ENCODE measurements at places on chromosomes 1 and 21.
A peak's percentile ranks its signal among the peaks of the same experiment; 100 is the strongest.

- DNase-seq: peak; percentile 25
Observed at GRCh38 chr1:215794156-215794555, 227.1 kb downstream of the KCTD3 start.

DNA sequence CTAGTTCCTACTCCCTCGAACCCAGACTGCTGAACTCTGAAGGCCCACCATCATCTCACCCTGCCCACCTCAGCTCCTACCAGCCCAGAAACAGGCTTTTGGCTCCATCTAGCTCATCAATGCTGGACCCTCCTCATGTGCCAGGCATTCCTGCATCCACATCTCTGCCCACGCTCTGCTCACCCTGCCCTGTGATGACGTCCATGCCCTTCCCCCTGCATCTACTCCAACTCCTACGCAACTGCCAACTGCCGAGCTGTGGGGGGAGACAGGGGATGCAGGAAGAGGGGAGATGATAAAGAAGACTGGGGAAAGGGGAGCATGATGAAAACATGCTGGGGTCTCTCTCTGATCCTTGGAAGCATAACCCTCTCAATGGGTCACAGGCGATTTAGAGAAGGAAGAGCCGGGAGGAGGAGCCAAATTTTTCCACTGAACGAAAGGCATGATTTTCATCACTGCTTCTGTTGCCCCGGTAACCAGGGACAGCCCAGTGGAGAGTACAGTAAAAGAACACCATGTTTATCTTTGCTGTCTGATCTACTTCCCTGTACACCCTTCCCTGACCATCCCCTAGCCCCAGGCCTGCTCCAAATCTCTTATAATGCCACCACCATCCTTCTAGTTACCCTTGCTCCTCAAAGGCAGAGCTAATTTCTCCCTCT, 44.3 kb downstream of the CD34 start:
- DNase-seq: no peak

DNA sequence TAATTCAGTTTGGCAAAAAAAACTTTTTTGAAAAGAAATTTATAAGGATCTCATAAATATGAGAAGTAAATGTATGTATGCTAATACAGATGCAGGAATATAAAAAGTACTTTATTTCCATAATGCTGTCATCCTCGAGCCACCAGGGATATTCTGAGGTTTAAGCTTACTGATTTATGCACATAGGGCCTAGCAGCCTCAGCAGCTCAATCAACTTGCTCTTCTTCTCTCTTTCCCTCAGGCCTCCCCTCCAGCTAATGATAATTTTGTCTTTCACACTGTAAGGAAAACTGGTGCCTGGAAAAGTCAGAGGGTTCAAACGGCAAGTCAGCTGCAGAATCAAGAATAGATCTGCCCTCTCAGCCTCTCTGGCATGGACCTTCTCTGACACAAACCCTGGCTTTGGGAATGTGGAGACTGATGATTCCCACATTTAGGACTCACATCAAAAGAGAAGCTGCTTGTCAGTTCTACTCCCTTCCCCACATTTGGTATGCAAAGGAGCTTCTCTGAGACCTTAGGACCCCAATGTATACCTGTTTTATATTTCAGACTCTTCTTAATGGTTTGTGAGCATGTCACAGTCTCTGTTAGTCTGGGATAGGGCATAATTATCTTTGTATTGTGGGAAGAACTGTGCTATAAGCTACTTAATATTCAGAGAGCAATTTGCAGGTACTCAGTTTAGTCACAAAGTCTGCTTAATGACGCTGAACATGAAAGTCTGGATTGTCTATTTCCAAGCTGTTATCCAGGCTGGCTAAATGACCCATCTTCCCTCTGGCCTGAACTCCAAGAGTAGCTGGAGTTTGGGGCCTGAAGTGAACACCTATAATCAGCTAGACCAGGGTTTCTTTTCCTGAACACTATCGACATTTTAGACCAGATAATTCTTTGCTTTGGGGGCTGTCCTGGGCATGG, 52.1 kb upstream of the DIPK1A start:
- no peak for DNase-seq

DNA sequence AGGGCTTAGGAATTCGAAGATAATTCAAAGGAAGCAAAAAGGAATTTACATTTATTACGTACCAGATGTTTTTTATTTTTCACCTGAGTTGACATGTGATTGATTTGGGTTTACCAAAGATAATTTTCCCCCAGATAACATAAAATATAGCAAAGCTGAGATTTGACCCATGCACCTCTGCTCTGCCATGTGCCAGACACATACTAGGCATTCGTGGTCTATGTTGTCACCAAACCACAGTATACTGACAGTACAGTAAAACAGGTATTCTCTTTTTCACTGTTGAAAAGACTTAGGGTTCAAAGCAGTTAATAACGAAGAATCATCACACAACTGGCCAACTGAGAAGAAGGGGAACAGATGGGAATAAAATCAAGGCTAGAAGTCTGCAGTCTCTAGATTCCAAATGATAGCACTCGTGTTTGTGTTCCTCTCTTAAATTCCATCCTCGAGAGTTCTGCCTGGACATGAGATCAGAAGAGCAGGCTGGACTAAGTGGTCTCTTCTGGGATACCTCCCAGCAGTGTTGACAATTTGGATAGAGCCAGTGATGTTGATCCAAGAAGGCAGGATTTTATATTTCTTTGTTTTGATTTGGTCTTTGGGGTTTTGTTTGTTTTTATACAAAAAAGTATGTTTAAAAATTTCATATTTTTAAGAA, 85.3 kb upstream of the RAVER2 start:
- no peak for DNase-seq

DNA sequence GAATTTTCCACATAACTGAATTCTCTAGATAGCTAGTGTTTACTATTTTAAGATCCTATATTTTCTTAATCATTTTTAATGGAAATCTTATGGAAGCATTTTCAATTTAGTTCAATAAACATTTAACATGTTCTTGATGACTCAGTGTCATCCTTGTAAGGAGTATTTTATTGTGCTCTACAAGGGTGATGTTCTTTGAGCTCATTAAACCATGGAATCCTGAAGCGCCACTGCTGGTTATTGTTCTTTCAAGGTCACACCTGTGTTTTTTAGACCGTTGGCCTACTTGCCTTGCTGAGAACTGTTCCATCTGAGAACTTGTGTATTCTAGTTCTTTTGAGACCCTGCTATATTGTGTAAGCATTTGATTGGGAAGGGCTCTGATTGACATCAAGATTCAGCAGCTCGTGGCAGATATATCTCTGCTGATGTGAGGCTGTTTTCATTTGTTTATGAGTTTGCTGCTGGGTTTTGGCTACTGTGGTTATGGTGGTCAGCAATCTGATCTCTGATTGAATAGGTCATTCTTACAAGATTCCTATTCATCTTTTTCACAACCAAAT, 132.0 kb downstream of the GIPC2 start:
- DNase-seq: no peak

GRCh38 chr1:64567426-64568170, 97.7 kb downstream of the CACHD1 start:
- no peak for DNase-seq

DNA sequence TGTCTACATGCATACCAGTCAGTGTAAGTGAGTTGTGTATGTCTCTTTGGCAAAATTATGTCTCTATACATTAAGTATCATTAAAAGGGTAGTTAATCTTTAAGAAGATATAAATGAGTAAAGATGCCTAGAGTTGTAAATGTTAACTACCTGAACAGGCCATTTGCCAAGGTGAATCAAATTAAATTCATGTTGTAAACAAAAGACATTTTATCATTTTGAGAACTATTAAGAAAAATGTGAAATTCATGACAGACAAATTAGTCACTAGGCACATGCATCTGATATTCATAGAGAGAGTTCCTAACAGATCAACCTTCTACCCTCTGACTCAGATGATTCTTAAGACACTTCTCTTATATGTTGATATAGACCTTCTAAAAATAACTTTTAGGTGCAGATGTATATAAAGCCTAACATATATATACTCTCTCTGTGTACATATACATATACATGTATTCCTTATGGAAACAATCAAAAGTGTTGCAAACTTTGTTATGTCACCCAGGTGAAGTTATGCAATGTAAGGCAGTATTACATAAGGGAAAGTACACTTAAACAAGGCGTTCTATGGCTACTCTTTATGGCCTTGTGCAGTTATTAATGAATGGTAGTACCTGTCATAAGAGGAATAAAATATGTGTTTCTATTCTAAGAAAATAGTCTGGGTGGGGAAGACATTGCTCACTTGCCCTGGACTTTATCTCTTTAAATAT, at the start of gene TMPRSS15:
Gene TMPRSS15 (minus strand): TSS at position 51 of the 716 bp plus-strand sequence. CDS start 163 bp downstream, outside the sequence.
- DNase-seq: no peak

DNA sequence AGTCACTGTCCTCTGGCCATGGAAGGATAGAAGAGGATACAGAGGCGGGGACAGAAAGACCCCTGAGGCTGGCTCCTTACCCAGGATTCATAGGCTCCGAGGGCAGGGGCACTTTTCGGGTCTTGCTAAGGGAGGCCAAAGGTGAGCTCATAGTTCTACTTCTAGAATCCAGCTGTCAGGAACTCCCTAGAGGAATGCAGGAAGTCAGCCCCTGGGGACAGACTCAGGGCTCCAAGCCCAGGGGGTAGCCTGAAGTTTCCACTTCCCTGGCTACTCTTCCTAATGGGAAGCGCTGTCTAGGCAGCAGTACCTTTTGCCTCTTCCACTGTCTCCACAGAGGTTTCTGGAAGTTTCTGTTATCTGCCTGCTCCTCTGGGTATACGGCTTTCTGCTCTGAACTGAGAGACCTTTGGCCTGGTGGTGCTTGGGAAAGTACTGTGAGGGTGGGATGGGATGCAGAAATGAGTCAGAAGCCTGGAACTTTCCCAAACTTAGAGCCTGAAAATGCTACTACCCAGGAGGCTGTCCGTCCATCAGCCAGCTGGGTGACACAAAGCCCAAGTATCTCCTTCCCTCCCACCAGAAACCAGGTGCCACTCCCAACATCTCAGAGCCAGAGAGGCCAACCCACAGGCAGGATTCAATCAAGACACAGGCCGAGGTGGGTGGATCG, 3.6 kb downstream of the UBXN11 start:
- DNase-seq: no peak

GRCh38 chr1:71081697-71082080, 854 bp upstream of the ZRANB2 start:
- DNase-seq: no peak

- DNase-seq: no peak
Observed at GRCh38 chr1:15610167-15610566, 7.1 kb upstream of the DDI2 start.

DNA sequence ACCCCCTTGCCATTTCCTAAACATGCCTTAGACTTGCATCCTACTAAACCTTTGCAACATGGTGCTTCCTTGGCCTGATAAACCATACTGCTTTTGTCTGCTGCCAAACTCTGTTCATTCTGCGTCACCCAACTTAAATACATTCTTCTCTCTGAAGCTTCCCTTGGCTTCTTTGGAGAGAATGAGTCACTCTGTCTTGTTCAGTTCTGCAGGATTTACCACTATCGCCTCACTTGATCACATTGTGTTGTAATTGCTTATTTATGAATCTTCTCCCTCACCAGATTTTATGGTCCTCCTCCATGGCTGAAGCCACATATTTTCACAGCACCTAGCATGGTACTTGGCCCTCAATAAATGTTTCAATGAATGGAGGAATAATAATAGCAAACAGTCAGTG, 21.7 kb upstream of the TUT4 start:
- DNase-seq: no peak

DNA sequence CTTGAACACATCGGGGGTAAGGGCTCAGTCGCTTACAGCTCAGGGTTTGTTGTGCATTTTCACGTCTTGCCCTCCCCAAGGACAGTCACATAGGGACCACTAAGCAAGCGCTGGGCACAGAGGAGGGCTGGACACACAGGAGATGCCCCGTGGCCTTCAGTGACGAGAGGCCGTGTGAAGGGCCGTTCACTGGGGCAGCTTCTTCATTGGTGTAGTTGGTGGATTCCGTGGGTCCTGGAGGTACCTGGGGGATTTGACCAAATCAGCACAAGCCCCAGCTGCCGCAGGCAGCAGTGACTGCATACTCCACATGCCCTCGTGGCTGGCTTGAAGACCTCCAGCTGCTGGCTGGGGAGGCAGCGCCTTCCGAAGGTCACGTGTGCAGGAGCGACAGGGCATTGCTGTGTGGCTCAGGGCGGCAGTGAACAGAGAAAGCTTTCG, 100.8 kb upstream of the C1orf174 start:
- DNase-seq: no peak
